Chondrocyte (in vitro differentiated cells): ENCODE measurements at places on chromosomes 7 and 10. TPM values are rescaled to one million over a fixed set of nuclear protein-coding genes. Genes with fewer than 3 reads are reported as not detected.

DNA sequence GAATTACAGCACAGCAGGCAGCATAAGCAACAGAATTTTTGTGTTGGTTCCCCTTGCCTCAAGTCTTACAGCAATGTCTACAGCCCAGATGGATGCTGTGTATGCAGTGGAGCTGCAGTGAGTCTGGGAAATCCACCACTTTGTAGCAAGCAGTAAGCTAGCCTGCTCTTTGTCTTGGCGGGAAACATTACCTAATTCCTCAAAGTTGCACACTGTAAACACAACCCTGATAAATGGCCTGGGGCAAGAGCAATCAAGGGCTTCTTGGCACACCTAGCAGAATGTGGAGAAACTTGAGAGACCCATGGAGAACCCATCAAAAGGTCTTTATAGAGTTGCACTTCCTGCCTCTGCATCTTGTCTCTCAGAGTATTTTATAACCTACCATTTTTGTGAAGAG is 102.0 kb upstream of the FOXP2 start:
- no peak overlapping the region for H3K4me3 ChIP-seq
- no peaks in the 10 kb centered on the region for H3K36me3 ChIP-seq
- no peak overlapping the region for H3K27ac ChIP-seq
- no peak for DNase-seq

- DNase-seq: no peak
- peaks cover 4% of the 10 kb centered on the region for H3K36me3 ChIP-seq
- H3K4me3 ChIP-seq: no peak overlapping the region
- H3K27ac ChIP-seq: no peak overlapping the region
These were observed 50.5 kb upstream of the TRIM8 start for GRCh38 chr10:102593804-102594079.

DNA sequence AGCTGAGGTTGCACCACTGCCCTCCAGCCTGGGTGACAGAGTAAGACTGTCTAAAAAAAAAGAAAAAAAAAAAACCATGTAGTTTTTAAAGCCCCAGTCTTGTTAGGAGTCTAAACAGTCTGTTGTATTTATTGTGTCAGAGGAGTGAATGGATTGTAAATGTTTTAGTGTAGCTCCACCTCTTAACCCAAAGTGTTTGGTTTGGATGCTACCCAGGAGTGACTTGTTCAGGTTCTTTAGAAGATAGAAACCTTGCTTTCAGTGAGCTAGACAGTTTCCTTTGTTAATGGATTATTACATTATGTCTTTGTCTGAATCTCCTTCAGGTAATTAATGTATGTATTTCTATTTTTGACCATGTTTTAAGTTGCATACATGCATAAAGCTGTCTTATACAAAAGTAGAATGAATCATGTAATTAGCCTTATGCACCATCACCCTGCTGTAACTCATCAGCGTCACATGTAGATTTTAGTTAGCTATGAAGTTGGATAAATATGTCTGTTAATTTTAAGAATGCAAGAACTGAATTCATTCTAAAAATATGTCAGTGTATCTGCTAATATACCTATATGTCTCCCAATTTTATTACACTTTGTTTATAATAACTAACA is 97.7 kb downstream of the TAF3 start:
- no peaks in the 10 kb centered on the region for H3K27me3 ChIP-seq
- peaks cover 12% of the 10 kb centered on the region for H3K4me1 ChIP-seq
- no peak for DNase-seq
- no peak overlapping the region for H3K4me3 ChIP-seq

The FAM237B gene
- total RNA-seq: not detected in 3 replicates

The CYP26A1 gene
- 0.47 to 1.9 TPM (median 0.49 TPM) in 3 replicates for total RNA-seq

The HMX2 gene
- total RNA-seq: not detected in 3 replicates
